ENCODE measurements at places on chromosomes 1 and 21. TPM values are rescaled to one million over a fixed set of nuclear protein-coding genes. Genes with fewer than 3 reads are reported as not detected.
A peak's percentile ranks its signal among the peaks of the same experiment; 100 is the strongest.

DNA sequence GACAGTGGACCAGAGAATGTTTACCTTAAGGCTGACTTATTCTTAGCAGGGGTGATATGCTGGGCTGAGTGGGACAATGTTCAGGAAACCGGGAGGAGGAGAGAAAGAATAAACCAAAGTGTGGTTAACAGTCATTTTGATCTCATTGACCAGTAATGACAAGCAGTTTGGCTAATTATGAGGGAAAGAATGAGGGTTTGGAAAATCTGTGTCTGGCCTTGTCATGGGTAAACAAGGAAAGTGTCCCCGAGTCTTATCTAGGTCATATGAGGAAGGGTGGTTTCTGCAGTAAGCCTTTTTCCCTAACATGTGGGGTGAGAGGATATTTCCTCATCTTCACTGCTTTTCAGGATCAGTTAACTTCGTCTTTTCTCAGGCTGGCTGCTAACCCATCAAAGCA, 155.0 kb downstream of the TPR start:
- DNase-seq: no peak

DNA sequence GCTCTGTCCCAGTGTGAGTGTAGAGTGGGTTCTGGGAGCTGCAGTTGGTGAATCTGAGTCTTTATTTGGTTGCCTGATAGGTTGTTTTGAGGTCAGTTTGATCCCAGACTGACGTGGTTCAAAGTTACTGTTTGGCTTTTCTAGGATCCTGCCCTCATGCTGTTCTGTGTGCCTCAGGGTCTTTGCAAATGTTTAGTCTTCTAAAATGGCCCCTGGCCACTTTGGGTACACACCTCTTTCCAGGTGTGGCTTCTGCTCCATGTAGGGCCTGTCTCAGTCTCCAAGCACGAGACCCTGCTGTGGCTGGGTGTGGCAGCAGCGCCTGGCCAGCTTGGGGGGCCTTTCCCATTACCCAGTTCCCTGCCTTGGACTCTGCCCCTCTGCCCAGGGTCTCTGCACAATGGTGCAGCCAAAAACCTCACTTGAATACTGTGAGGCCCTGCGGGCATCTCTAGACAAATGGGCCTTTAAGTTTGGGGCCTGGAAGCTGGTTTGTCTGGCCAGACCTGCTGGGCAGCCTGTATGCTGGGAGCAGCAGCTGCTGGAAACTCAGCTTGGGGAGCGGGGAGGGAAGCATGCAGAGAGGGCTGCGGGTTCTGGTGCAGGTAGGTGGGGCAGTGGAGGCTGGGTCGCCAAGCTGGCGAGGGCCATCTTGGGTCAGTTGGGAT, 5.6 kb downstream of the PTPRF start:
- no peak for DNase-seq

DNA sequence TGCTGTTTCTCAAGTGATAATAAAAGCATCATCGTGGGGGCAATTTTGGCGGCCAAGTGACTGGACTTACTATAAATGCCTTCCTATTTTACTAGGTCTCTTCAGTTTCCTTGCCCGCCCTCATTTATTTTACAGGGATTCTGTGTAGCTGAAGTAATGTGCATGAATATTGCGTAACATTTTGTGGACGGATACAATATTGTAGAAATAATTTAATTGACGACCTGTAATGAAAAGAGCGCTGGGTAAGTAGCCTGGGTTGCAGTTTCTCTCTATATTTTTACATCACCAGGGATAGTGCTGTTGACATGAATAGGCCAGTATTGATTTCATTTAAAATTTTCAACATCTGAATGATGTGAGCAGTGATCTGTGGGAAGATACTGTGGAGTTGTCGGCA, 28.1 kb upstream of the LMO4 start:
- peak; percentile 24 for DNase-seq

DNA sequence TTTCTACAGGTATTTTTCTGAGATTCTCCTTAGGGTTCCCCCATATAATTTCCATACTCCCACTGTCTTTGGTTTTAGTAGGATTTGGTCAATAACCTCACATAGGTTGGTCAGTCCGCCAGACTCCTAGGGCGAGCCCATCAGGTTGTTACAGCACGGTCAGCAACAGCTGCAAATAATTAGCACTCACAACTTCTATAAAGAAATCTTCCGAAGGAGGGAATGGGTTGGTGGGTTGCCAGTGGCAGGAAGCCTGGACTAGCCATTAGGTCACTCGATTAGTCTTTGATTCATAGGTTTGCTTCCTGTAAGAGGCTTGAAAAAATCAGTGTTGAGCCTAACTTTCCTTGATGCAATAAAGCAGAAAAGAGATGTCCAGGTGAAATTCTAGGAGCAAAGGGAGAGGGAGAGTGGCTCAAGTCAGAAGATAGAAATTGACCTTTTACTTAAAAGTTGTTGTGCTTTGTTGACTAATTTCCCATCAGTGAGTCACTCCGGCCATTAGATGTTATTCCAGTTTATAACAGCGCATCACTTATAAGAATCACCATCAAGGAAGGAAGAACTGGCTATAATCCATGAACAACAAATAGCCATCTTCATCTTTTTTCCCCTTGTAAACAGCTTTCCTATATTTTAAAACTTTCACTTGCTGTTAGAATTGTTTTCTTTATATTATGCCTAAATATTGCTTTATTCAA, 88.3 kb downstream of the TPR start:
- DNase-seq: no peak

GRCh38 chr1:1111516-1112236, 4.2 kb downstream of the C1orf159 start:
- no peak for DNase-seq

DNA sequence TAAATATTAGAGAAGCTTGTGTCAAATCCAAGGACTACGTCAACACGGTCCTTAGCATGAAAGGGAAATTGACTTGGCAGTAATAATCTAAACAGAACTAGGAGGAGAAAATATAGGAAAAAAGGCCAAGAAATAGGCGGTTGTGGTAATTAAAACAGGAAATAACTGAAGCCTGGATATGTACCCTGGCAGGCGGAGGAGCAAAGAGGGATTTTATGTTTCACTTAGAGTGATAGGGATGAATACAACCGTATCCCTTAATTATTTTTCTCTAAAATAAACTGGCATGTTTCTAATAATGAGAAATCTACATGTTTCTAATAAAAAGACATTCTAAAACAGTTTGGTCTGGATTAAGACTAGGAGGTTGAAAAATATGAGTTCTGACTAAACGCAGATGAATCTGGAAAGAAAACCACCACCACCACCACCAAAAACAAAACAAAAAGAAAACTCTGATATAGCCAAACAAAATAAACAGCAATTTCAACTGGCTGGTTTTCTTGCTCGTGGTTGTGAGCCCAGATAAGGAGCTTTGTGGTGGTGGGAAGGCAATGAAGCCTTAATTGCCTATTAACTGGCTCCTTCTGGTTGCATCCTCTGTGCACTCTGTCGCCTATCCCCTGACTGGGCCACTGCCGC, 334.2 kb upstream of the SNX7 start:
- DNase-seq: no peak

GRCh38 chr21:21971384-21971783, 973.2 kb downstream of the NCAM2 start:
- no peak for DNase-seq

- no peak for DNase-seq
These were observed 50.0 kb downstream of the KIAA0319L start for GRCh38 chr1:35506960-35507912.

DNA sequence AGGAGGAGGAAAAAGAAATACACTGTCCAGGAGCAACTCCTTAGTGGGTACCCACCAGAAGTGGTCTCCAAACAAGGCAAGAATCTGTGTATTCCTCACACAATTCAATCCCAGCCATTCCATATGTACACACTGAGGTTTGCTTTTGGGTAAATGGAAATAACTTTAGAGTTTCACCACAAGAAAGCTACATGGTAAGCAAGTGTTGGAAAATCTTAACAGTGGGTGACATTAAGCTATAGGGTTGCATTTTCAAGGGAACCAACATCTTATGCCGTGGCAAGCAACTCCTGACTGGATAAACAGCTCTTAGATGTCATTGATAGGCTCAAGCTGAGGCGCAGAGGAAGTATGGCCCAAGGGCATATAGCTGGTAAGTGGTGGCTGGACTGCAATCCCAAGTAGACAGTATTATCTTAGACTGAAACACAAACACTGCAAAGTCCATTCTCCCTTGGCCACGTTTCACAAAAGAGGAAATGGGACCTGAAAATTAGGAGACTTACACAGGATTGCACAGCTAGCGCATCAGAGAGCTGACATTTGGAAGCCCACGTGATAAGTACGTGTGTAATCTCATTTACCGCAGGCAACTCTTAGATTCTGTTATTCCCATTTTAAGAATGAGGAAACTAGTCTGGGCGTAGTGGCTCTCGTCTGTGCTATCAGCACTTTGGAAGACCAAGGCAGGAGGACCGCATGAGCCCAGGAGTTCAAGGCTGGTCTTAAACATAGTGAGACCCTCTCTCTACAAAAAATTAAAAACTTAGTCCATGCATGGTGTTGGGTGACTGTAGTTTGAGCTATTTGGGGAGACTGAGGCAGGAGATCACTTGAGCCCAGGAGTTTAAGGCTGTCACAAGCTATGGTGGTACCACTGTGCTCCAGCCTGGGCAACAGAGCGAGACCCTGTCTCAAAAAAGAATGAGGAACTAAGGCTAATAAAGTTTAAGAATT, 4.0 kb upstream of the BRWD1 start:
- no peak for DNase-seq

- peak; percentile 8 for DNase-seq
These were observed 16.4 kb downstream of the RAB4A start for GRCh38 chr1:229287267-229287666.

GRCh38 chr1:229158341-229158921, 112.5 kb upstream of the RAB4A start:
- no peak for DNase-seq

GRCh38 chr1:118982266-118982665, 5.9 kb downstream of the TBX15 start:
- no peak for DNase-seq

DNA sequence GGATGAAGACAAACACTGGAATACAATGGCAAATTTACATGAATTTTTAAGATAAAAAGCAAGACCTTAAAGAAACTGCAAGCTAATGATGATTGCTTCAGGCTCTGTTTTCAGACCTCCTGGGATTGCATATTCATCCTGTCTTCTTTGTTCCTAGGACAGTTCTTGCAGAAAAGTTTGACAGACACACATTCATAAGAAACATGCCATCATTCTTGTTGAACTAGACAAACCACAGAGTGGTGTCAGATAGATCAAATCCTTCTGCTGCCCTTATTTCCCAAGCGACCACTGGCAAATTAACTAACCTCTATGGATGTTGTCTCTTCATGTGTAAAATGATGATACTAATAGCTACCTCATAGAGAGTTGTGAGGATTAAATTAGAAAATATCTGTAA, 181.3 kb downstream of the KCTD3 start:
- no peak for DNase-seq

DNA sequence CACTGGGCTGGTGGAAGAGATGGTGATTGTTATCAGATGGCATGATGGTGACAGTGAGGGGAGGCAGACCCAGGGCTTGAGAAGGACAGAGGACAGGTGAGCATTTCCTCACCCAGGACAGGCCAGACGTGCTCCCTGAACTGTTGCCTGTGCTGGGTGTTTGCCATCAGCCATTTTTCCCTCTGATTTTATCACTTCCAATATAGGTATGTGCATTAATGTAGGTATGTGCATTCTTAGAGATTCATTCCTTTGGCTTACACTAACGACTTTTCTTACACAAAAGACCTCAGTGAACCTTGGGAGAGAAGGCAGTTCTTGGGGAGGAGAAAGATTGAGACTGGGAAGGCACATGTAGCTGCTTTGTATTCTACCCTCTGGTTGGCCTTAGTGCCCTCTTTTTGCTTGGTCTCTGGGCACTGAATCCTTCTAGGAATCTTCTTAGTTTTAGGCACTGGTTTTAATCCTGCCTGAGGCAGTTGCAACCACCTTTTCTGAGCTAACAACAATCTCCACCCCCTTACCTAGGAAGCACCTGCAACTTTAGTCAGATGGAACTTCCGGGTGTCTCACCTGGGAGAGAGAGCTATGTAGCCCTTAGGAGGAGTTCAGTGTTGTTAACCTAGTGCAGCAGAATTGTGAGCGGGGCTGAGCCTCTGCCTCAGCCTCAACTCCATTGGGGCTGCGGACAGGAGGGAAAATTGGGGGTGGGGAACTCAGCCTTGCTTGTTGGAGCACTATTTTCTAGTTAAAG, 30.9 kb downstream of the C1orf116 start:
- peak; percentile 42 for DNase-seq

GRCh38 chr1:216034506-216034905, 388.7 kb downstream of the USH2A start:
- no peak for DNase-seq

- no peak for DNase-seq
These were observed 4.3 kb downstream of the BEST4 start for GRCh38 chr1:44783697-44784093.

- DNase-seq: no peak
These were observed 524.1 kb downstream of the PTBP2 start for GRCh38 chr1:97245682-97246081.

MRAP gene
- not detected for total RNA-seq

DYRK3 gene
- total RNA-seq: 14.7 TPM

MAP1LC3C gene
- 6.6 TPM for total RNA-seq

KIF17 gene
- total RNA-seq: 2.5 TPM

ANXA9 gene
- total RNA-seq: 0.42 TPM

OR2T11 gene
- not detected for total RNA-seq

CD244 gene
- total RNA-seq: 0.83 TPM
